ENCODE measurements at places on chromosomes 11 and 22.

GRCh38 chr11:86610559-86611341 is 61.7 kb downstream of the ME3 start:
- DNase-seq = no peak

- DNase-seq = no peak
Observed at GRCh38 chr11:113151521-113151920, 162.9 kb upstream of the TTC12 start.

GRCh38 chr22:31790240-31790639 is 36.4 kb downstream of the DEPDC5 start:
- DNase-seq = no peak

DNA sequence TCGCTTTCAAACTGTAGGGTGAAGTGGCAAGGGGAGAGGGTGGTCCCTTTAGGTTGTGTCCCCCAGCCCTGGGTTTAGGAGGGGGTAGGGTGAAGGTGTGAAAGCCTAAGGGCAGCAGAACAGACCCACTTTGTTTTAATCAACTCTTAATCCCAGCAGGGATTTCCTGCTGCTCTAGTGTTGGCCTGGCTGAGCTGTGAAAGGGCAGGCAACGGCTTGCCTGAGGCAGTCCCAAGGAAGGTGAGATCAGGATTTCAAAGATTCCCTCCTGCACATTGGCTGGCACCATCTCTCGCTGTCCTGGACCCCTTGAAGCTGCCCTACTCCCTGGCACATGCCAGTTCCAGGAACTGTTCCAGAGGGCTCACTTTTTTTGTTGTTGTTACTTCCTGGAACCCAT is 221.3 kb downstream of the INSC start:
- no peak for DNase-seq

GRCh38 chr11:20688761-20689160 is 19.4 kb downstream of the NELL1 start:
- DNase-seq = no peak

GRCh38 chr11:86814775-86815174 is 14.4 kb downstream of the PRSS23 start:
- DNase-seq = peak; percentile 45

DNA sequence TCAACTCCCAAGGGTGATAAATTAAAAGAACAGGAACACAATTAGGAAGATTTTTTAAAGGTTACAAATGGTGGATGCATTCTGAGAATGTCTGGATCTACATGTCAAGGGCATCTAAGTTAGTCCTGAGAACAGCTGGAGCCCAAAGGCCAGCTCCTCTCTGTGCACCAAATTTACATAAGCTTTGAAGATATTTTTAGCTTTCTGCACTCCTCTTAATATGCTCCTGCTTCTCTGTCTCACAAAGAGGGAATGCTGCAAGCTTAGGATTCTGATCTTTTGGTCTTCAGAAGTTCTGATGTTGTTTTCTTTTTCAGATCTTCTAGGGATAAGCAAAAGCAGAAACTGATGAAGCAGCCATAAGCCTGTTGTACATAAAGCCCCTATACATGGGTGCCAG is 309.8 kb upstream of the NCAM1 start:
- DNase-seq = no peak

DNA sequence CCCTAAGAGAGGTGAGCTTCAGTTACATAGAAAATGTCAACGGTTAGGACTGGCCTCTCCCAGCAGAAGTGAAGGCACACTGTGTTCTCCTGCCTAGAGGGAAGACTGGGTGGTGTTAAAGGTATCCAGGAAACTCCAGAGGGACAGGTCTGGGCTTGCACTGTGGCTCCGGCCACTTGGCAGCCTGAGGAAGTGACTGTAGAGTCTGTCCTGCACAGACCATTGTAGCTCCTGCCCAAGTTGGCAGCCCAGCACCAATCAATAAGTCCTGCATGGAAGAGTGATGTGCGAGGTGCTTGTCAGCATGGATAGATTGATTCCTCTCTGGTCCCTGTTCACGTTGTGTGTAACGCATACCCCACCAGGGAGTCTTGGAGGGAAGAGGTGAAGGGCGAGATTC is 284.8 kb downstream of the TENM4 start:
- no peak for DNase-seq

DNA sequence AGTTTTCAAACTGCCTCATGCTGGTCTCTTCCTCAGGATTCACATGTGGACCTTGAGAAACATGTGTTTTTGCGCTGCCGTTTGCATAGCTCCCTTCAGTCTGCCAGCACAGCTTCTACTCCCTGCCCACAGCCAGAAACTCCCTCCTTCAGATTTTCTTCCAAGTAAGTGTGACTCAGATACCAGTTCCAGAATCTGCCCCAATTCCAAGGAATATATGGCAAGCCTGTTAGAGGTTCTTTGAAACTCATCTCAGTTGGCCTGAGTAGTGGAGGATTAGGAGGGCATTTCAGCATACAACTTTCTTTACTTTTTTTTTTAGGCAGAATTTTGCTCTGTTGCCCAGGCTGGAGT is 67.1 kb downstream of the SNX19 start:
- peak; percentile 61 for DNase-seq

DNA sequence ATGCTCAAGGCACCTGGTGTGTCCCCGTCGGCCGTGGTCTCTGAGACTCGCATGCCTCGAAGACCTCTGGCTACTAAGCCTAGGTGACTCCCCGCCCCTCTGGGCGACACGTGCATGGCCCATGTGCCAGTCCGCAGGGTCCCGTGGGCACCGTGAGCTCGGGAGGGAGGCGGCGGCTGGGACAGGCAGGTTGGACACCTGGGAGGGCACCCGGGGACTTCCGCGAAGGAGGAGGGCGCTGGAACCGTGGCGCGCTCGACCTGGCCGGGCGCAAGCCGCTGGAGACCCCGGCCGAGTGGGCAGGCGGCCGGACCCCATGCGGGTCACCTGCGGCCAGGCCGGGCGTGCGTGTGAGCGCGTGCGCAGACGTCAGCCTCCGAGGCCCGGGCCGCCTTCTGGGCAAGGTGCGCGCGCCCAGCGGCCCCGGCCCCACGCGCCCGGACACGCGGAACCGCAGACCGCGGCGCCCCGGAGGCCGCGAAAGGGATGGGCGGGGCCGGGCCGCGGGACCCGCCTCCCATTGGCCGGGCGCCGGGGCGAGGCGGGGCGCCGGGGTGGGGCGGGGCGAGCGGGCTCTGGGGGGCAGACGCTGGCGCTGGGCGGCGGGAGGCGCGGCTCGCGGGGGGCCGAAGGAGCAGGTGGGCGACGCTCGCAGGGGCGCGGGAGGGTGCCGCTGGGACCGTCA is 579 bp upstream of the RASD2 start:
- peak; percentile 93 for DNase-seq

GRCh38 chr22:30340911-30341685 is 14.4 kb upstream of the TBC1D10A start:
- DNase-seq = no peak

DNA sequence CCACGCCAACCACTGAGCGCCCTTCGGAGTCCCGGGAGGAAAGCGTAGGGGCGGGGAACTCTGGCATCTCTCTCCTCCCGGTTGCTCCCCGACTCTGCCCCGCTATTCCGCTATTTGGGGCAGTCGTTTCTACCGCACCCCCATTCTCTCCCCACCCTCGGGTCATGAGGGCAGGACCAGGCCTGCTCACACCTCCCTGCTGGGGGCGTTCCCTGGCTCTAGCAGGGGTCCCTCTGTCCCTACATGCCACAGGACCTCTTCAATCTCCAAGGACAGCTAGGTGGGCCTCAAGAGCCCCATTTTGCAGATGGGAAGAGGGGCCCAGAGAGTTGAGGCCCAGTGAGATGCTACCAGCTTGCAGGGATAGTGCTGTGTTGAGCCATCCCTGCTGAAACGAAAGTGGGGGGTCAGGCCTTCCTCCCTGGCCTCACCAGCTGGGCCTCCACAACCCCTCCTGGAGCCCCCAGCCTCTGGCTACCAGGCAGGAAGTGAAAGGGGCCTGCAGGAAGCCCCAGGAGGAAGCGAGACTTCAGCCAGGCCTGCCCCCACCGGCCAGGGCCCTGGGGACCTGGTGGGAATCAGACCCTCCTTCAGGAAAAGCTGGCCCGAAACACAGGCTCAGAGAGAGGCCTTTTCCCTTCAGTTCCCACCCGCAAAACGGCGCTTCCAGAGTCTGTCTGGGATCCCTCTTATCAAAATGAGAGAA is 5.5 kb upstream of the SHISA8 start:
- DNase-seq = no peak

GRCh38 chr11:11860103-11860979 is 18.6 kb downstream of the USP47 start:
- DNase-seq = no peak

GRCh38 chr11:121244884-121245283 is 47.7 kb upstream of the SC5D start:
- no peak for DNase-seq

- DNase-seq = no peak
Observed at GRCh38 chr11:32440312-32440908, 5.1 kb upstream of the WT1 start.

Data from AG08396 (cell line).